Mesothelial cell of epicardium (in vitro differentiated cells): ENCODE measurements at places on chromosomes 11 and 22.

- H3K27ac ChIP-seq: peak overlapping the region; percentile 67
- peaks cover 18% of the 10 kb centered on the region for H3K4me1 ChIP-seq
- DNase-seq: no peak
- H3K4me3 ChIP-seq: no peak overlapping the region
- peaks cover 23% of the 10 kb centered on the region for H3K36me3 ChIP-seq
Observed at GRCh38 chr11:76795290-76795935, 12.3 kb downstream of the TSKU start.

GRCh38 chr11:119188067-119188466 is 2.8 kb downstream of the NHERF4 start:
- H3K27ac ChIP-seq: no peak overlapping the region
- no peak overlapping the region for H3K4me3 ChIP-seq
- no peak for DNase-seq

GRCh38 chr11:95379479-95379878 is 148.5 kb upstream of the SESN3 start:
- no peak overlapping the region for H3K27ac ChIP-seq
- H3K4me1 ChIP-seq: peaks cover 9% of the 10 kb centered on the region
- H3K36me3 ChIP-seq: no peaks in the 10 kb centered on the region
- no peak for DNase-seq
- no peak overlapping the region for H3K4me3 ChIP-seq
- H3K27me3 ChIP-seq: peaks cover 1% of the 10 kb centered on the region

- H3K36me3 ChIP-seq: no peaks in the 10 kb centered on the region
- H3K4me3 ChIP-seq: no peak overlapping the region
- H3K27ac ChIP-seq: no peak overlapping the region
- H3K27me3 ChIP-seq: no peaks in the 10 kb centered on the region
- no peak for DNase-seq
Observed at GRCh38 chr11:109123816-109124787, 297.9 kb upstream of the C11orf87 start.

GRCh38 chr22:30763815-30764673 is 69.4 kb downstream of the OSBP2 start:
- DNase-seq: no peak
- H3K4me1 ChIP-seq: peaks cover 2% of the 10 kb centered on the region
- H3K4me3 ChIP-seq: no peak overlapping the region
- H3K27me3 ChIP-seq: no peaks in the 10 kb centered on the region
- no peak overlapping the region for H3K27ac ChIP-seq

GRCh38 chr11:81497202-81497804 is 1236.4 kb downstream of the FAM181B start:
- peak; percentile 38 for DNase-seq
- peaks cover 4% of the 10 kb centered on the region for H3K4me1 ChIP-seq
- no peaks in the 10 kb centered on the region for H3K27me3 ChIP-seq
- no peak overlapping the region for H3K4me3 ChIP-seq
- no peaks in the 10 kb centered on the region for H3K36me3 ChIP-seq

GRCh38 chr22:27750584-27751265 is 50.8 kb downstream of the MN1 start:
- H3K36me3 ChIP-seq: peaks cover 7% of the 10 kb centered on the region
- H3K27me3 ChIP-seq: peaks cover 16% of the 10 kb centered on the region
- peaks cover 55% of the 10 kb centered on the region for H3K4me1 ChIP-seq
- peak overlapping the region; percentile 77 for H3K27ac ChIP-seq
- no peak overlapping the region for H3K4me3 ChIP-seq

DNA sequence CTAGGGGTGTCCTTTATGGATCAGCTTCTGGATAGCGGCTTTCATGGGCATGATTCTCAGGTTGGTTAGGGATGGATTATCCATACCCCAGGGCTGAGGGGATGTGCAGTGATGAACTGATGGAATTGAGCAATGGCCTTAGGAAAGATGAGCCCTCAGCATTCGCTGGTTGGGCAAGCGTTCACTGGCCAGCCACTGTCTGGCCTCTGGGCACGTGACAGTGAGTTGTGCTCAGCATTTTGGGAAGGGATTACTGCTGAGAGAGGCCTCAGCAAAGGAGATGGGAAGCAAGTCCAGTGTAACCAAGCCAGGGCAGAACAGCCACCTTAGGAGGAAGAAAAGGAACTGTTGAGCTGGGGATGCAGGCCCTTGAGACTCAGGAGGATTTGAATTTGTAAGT is 17.4 kb downstream of the UBASH3B start:
- no peaks in the 10 kb centered on the region for H3K27me3 ChIP-seq
- peaks cover 10% of the 10 kb centered on the region for H3K4me1 ChIP-seq
- no peak overlapping the region for H3K4me3 ChIP-seq
- H3K36me3 ChIP-seq: peaks cover 4% of the 10 kb centered on the region

DNA sequence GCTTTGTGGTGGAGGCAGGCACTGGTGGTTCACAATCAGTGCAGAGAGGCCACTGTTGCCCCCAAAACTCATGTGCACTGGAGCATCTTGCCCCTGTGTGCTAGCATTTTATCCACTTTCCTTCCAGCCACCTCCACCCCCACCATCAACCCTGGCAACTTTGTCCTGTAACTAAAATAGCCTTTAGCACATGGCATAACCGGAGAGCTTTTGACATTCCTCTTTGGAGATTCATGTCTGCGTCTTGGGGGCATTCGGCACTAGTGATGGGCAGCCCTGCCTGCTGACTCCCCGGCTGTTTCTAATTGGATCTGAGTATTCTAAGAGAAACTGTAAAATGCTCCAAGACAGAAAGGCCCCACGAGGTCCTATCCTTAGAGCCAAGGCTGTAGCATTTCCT is 15.8 kb downstream of the SHISA8 start:
- no peaks in the 10 kb centered on the region for H3K27me3 ChIP-seq
- H3K36me3 ChIP-seq: peaks cover 22% of the 10 kb centered on the region
- H3K4me1 ChIP-seq: no peaks in the 10 kb centered on the region
- no peak for DNase-seq
- H3K4me3 ChIP-seq: no peak overlapping the region

DNA sequence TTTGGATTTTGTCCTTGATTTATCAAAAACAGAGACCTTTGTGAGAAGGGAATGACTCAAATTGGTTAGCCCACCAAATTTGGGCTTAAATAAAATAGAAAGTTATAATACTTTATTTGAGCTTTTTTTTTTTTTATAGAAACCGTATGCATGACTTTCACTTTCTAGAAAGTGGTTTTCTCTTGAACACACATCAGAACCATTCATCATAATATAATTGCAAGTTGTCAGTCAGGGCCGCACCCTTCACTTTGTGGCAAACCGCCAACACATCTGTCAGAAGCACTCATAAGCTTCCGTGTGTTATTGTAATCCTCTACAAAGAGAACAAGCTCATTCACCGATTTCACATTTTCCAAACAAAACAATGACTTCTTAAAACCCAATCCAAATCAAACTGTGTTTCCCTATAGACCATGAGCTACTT is 76.1 kb downstream of the SOX6 start:
- H3K4me1 ChIP-seq: peaks cover 5% of the 10 kb centered on the region
- H3K27ac ChIP-seq: no peak overlapping the region
- no peak overlapping the region for H3K4me3 ChIP-seq
- no peaks in the 10 kb centered on the region for H3K36me3 ChIP-seq
- no peaks in the 10 kb centered on the region for H3K27me3 ChIP-seq
- no peak for DNase-seq

DNA sequence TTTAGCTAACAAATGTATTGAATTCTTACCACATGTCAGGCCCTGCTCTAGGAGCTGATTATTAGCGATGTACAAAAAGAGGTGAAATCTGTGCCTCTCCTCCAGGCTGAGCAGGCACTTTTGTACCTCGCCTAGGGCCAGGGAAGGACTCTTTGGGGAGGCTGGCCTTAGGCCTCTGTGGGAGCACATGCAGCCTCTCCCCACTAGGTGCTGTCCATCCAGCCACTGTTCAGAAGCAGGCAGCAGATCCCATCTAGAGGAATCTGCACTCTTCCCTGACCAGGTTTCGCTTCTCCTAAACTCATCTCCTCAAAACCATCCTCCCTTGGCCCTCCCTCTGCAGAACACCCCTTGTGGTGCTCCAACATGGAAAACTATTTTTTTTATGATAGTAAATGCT is 51.9 kb upstream of the WT1 start:
- no peak overlapping the region for H3K4me3 ChIP-seq
- H3K36me3 ChIP-seq: no peaks in the 10 kb centered on the region
- peaks cover 26% of the 10 kb centered on the region for H3K4me1 ChIP-seq
- DNase-seq: no peak
- H3K27me3 ChIP-seq: no peaks in the 10 kb centered on the region
- peak overlapping the region; percentile 26 for H3K27ac ChIP-seq

GRCh38 chr22:20494978-20495860 is at the start of gene KLHL22:
KLHL22 (minus strand) TSS chr22:20495795; CDS start chr22:20489211, 6,584 bp downstream.
- no peaks in the 10 kb centered on the region for H3K27me3 ChIP-seq
- H3K36me3 ChIP-seq: peaks cover 4% of the 10 kb centered on the region

DNA sequence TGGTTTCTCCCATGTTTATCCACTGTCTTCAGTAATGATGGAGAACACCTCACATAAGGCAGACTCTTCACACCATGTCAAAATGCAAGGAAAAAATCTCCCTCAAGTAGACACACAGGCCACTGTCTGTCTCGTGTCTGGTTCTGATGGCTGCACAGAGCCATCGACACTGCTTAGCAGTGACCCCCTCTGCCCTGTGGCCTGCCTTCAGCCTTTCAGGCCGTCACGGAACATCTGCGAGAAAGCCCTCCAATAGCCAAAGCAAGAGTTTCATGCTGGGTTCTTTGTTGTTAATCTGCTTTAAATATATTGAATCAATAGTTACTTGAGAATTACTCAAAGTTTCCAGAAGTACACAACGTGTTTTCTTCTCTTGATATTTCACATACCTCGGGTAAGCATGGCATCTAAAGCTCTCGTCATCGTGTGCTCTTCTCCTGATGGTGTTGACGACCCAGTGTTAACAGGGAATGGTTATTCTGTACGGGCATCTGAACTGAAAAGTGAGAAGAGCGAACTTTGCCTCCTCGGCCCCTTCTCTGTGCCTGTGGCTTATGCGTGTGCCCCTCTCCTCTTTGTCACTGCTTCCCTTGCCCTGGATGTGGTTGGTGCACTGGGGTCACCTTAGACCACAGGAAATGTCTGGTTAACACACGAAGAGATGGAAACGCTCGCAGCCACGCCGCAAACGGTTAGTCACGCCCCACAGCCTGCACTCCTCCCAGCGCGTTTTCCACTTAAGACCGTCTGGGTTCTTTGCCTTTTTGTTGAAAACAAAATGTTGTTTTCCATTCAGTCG is 33.4 kb upstream of the CTTN start:
- H3K4me3 ChIP-seq: no peak overlapping the region
- H3K4me1 ChIP-seq: no peaks in the 10 kb centered on the region
- no peaks in the 10 kb centered on the region for H3K27me3 ChIP-seq

DNA sequence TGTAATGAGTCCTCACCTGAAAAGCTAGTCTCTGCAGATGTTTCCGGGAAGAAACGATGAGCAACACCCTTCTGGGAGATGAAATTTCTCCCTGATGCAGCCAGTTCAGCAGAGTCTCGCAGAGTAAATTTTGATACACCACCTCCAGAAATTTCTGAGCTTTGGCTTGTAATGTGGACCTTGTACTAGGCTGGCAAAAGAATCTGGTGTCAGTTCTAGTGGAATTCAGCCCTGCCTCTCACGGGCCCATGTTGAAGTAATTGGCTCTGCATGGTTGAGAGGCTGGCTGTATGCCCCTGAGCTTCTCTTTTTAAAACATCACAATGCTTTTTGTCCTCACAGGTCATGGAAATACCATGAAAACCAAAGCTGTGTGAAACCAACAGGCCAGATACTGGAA is at the start of gene GLYAT:
Gene GLYAT (minus strand): TSS at position 125 of the 400 bp plus-strand sequence. CDS start 7,447 bp downstream, outside the sequence.
- H3K4me1 ChIP-seq: no peaks in the 10 kb centered on the region
- H3K27ac ChIP-seq: no peak within 1 kb of the TSS
- no peaks in the 10 kb centered on the region for H3K27me3 ChIP-seq
- H3K36me3 ChIP-seq: no peaks in the 10 kb centered on the region
